ENCODE measurements at places on chromosomes 11 and 22. TPM values are rescaled to one million over a fixed set of nuclear protein-coding genes. Genes with fewer than 3 reads are reported as not detected.

DGCR6 gene
- 1.7 TPM for total RNA-seq

RAG2 gene
- total RNA-seq = not detected

GAL gene
- total RNA-seq = 1.5 TPM

SHANK3 gene
- total RNA-seq = 3.9 TPM

SLC15A3 gene
- total RNA-seq = 6.2 TPM

KIF18A gene
- 4.3 TPM for total RNA-seq

CRYBB3 gene
- 2.9 TPM for total RNA-seq

DCHS1 gene
- total RNA-seq = 3.5 TPM

ASCL3 gene
- not detected for total RNA-seq

ARHGEF17 gene
- 75.8 TPM for total RNA-seq

Measured in mucosa of descending colon (tissue), 3 donors.